ENCODE measurements at places on chromosomes 5 and 9.
A peak's percentile ranks its signal among the peaks of the same experiment; 100 is the strongest.

DNA sequence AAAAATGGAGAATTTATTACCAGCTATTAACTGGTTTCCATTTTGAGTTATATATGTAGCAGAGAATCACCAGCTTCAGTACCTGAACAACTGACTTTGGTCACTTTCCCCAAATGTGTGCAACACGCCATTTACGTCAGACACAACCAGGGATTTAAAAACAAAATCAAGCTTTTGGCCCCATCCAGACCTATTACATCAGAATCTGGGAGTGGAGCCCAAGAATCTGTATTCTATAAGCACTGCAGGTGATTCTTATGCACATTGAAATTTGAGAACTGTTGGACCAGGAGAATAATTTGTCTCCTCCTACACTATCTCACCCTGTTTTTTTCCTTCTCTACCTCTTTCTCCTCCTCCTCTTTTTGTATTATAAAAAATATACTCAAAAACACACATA, 295.9 kb downstream of the PRELID2 start:
- DNase-seq: no peak

GRCh38 chr5:143237664-143238063, 165.8 kb downstream of the NR3C1 start:
- DNase-seq: no peak

DNA sequence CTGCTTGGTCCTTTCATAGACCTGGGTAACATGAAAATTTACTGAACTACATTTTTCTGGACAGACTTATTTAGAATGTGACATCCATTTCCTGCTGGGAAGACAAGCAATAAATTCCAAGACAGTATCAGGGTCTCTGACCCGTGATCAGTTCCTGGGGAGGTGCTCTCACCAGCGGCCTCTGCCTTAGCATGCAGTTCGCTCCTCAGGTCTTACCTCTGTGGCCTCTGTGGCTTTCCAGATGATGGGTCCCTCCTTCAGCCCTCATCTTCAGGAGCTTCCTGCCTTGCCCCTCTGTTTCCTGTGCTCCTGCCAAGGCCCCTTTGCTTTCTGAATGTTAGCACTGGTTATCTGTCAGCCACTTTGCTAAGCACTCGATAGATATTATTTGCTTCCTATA, 66.4 kb downstream of the CMYA5 start:
- DNase-seq: no peak

DNA sequence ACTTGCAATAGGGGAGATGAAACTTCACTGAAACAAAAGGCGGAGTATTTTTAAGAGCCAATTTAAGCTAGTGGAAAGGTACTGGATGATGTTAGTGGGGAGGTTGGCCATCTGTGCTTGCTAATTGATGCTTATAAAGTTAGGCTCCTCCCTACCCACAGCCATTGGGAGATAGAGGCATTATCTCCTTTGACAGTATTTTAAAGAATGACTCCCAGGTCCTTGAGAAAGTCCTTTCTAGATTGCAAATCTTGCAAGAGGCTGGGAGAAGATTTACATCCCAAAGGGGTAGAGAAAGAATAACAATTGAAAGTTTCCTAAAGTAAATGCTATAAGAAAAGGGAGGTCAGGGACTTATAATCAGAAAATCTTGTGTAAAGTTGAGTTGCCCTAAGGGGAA, 282.6 kb downstream of the BRINP1 start:
- no peak for DNase-seq

DNA sequence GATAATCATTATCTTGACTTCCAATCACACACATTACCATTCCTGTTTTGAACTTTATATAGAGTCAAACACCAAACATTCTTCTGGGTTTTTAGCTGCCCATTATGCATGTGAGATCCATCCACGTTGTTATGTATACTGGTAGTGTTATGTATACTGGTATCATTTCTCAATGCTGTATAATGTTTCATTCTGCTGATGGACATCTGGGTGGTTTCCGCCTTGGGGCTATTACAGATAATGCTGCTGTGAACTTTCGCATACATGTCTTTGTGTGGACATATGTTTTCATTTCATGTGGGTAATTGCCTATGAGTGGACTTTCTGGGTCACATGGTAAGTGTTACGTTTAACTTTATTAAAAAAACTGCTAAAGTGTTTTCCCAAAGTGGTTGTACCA, 217.8 kb upstream of the EFNA5 start:
- DNase-seq: no peak

- no peak for DNase-seq
Observed at GRCh38 chr5:147481874-147482705, 27.8 kb downstream of the DPYSL3 start.

DNA sequence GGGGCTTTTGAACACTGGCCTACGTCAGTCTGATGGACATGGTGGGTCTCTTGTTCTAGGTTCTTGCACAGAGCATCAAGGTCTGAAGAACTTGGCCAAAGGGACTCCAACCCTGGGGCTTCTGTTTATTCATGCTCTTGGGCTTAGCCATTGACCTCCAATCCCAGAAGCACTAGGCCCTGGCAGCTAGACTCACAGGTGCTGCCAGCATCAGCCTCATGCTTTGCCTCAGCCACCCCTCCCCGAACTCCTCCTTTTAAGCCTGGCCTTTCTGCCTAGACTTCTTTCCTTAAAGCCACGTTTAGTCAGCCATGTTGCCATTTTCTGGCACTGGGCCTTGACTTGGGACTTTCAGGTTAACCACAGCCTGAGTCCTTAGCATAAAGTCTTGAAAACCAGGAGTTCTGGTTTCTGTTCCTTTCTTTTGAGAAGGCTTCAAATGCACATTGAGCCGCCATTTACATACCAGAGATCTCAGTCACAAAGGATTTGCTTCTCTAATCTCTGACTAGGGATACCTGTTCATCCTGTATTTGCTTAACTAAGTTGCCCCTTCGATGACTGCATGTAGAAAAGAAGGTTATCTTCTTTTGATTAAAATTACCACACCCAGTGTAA, 54.7 kb downstream of the ANGPTL2 start:
- no peak for DNase-seq

DNA sequence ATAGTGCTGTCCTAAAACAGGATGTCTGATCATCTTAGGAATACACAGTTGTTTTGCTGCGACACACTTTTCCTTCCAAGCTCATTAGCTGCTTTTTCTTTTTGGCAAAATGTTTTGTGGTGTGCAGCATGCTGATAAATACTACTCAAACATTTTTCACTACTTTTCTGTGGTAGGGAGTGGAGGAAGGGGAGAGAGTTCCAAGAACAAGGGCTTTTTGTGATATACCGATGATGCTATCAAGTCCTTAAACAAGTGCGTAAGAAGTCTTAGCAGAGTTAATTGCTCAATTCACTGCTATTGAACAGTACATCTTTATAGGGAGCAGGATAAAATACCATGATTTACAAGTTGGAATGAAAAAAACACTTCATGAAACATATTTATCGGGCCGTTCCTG, 23.6 kb upstream of the TEK start:
- DNase-seq: no peak

DNA sequence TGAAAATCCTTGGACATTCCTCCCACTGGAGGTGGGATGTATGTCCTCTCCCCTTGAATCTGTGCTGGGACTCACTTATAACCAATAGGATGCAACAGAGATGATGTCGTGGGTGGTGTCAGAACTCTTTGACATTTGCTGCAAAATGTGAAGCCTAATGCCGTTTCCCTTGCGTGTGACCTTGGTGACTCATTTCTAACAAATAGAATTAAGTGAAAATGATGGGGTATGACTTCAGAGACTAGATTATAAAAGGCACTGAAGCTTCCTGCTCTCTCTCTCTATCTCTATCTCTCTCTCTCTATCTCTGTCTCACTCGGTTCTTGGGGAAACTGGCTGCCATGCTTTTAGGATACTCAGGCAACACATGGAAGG, 126.1 kb upstream of the STC2 start:
- DNase-seq: peak; percentile 30

- DNase-seq: no peak
Observed at GRCh38 chr5:125023673-125024072, 277.2 kb upstream of the ZNF608 start.

DNA sequence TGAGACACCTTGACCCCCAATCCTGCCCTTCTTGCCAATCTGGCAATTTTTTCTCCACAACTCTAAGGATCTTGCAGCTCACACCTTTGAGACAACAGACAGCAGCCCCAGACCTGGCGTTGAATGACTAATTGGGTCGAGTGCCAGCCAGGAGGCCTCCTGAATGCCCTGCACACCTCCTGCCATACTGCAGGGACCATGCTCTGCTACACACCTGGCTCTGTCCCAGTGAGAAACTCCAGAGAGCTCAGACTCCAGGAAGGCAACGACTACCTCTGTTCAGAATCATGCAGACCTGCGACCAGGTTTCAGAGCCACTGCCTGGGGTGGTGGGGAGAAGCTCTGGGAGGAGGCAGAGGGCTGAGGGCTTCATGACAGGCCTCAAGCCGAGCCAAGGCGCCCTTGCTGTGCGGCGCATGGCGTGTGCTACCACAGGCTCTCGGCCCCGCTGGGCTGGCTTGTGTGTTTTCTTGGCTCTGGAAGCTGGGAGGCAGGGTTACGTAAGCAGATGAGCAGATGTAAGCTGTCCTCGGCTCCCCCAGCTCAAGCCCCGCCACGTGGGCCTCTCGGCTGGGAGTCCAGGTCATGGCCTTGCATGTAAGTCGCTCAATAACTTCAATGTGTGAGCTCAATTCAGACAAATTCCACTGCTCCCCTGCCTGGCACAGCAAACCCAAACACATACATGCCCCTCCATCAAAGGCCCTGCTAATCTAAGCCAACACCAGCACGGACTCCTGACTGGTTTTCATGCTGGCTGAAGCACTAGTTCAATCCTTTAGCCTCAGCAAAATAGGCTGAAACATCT, 27.5 kb downstream of the B4GALT1 start:
- DNase-seq: peak; percentile 88

GRCh38 chr5:44875661-44876605, 67.2 kb downstream of the MRPS30 start:
- DNase-seq: no peak

- no peak for DNase-seq
Observed at GRCh38 chr5:179858241-179858585, 404 bp downstream of the MRNIP start.

- no peak for DNase-seq
Observed at GRCh38 chr9:84811072-84811750, 141.7 kb downstream of the NTRK2 start.

- DNase-seq: no peak
Observed at GRCh38 chr9:109599711-109600110, 101.6 kb upstream of the PTPN3 start.

- no peak for DNase-seq
Observed at GRCh38 chr5:103112910-103113309, 7.0 kb downstream of the GIN1 start.

DNA sequence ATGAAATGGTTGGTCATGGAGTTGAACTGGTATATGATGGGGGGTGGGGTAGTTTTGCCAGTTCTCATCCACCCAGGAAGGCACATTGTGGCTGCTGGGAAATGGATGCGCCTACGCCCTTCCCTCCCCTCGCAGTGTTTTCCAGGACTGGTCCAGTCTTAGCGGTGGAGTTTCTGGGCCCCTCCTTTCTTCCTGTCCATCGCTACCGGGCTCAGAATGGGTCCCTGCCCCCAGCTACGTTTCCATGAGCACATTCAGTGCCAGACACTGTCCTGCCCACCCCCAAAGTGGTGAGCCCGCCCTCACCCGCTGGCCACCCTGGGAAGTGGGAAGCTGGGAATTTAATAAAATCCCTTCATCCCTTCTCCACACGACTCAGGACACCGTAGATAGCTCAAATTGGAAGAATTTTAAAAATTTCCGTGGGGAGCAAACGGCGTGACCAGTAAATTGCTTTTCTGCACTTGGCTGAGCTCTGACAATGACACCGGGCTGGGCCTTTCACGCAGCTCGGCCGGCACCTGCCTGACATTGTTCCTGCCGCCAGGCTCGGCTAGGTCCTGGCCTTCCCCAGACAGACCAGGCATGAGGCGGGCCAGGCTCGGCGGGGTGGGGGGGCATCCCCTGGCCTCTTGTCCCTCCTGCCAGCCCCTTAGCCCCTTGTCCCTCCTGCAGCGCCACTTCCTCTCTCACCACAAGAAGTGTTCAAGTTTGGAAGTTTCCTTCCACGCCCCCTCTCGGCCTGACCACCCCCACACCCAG, 3.6 kb downstream of the FGF18 start:
- no peak for DNase-seq

DNA sequence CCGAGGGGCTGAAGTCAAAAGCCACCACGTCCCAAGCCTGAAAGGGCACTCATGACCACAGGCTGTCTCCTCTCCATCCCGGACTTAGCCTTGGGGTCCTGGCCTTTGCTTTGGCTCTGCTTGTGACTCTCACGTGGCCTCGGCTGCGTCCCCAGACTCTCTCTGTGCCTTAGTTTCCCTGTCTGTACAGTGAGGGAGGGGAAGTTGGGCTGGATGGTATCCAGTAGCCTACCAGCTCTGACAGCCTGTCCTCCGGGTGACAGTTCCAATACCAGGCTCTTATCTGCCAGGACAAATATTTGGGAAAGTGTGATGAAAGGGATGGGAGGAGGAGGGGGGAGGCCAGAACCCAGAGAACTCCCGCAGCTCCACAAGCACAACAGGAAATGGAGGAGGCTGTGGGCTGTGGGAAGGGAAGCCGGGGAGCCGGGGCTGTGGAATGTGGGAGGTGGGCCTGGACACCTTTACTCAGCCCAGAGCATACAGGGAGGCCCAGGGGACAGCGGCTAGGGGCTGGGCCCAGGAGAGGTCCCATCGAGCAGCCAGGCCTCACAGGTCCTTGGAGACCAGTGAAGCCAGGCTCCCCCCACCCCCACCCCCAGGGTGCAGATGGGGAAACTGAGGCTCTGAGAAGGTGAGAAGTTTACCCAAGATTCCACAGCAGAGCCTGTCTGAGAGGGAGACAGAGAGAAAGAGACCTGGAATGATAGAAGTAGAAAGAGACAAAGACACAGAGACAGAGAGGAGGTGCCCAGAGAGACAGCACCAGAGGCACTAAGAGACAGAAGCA, 18.3 kb downstream of the PDGFRB start:
- DNase-seq: no peak

GRCh38 chr5:96114736-96115135, 153.1 kb upstream of the ELL2 start:
- no peak for DNase-seq

GRCh38 chr5:83817591-83817990, 96.9 kb upstream of the HAPLN1 start:
- no peak for DNase-seq

DNA sequence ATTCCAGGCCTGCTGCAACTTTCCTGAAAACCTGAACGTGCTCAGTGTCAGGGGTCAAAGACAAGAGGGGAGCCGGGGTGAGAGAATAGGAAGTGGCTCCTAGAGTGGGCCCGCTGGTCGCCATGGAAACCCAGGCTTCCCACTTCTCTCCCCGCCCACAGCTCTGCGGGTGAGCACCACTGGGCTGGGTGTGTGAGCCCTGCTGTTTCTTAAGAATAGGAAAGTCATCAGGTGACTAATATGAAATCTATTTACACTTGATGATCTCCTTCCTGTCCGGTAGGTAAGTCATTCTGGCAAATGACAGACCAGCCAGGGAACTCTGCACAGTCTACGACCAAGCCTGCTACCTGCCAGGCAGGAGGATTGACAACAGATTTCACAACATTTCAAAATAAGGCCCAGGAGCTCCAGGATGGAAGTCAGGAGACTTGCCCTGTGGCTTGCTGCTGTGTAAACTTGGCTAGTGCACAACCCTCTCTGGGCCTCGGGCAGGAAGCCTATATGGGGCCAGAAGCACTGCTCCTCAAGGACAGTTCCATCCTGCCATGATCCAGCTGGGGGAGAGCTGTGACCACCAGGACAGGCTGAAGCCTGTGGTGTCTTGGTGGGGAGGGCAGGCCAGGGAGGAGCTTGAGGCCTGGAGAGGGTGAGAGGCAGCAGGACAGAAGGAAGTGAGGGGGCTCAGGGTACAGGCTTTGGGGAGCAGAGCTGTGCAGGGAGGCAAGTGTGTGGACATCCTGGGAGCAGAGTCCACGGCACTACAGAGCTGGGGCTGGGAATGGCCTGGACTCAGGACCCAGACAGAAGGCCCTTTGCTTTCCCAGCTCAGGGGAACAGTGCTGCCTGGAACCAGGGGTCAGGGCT, 60.6 kb downstream of the SHB start:
- DNase-seq: peak; percentile 79

Data from GM04504 (cell line).